DMS79 treated with DMSO at 0.1 percent for 48 hours (cell line): ENCODE measurements at places on chromosomes 11 and 22.
A peak's percentile ranks its signal among the peaks of the same experiment; 100 is the strongest.

DNA sequence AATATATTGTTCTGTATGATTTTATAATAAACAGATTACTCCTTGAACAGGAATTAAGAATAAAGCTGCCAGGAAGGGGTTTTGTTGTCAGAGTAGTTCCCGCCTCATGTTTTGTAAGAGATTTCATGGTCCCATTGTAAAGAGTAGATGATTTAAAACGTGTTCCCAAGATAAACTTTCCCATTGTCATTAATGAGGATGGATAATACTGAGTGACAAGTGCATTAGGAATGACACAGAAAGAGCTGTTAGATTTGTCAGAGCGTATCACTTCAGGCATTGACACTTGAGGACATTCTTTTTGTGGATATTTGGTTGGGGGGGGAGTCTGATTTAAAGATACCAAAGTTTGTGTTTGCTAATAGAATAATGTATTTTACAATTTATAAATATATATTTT, 147.0 kb downstream of the PAX6 start:
- DNase-seq: no peak

DNA sequence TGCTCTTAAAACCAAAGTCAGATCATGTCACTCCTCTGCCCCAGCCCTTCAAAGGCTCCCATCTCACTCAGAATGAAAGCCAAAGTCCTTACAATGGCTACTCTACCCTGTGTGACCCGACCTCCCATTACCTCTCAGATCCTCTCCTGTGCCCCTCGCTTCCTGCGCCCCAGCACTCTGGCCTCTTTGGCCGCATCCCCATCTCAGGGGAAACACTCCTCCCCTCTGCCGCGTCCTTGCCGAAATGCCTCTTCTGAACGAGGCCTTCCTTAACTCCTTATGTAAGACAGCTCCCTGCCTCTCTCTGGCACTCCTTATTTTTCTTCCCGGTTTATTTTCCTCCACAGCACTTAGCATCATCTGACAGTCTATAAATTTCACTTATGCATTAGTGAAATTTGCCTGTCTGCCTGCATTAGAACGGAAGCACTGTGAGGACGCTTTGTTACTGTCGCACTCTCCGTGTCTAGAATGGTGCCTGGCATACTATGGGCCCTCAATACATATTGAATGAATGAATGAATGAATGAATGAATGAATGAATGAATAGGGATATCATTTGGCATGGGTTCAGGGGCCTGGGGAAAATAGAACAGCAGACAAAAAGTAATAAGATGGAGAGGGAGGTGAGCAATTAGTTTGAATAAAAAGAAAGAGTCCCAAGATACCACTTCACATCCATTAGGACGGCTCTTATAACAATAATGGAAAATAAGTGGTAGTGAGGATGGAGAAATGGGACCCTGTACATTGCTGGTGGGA, 137.8 kb downstream of the CEP164 start:
- DNase-seq: peak; percentile 99

GRCh38 chr22:44760476-44760875, 8.1 kb downstream of the ARHGAP8 start:
- DNase-seq: no peak

DNA sequence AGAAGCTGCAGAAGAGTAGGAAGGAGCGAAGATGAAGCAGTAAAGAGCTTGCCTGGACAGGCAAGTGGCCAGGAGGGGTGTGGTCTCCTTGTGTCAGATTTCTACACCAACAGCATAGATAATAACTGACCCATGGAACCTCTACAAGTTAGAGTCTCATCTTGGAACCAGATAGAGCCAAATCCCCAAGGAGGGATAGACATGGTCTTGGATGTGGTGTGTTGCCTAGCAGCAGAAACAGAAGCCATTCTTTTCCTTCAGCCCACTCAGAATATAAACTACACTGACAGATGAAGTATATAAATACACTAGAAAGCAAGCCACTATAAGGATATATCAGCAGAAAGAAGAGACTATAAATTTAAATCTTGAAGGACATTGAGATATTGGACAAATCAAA, 4.3 kb upstream of the CARD16 start:
- no peak for DNase-seq

DNA sequence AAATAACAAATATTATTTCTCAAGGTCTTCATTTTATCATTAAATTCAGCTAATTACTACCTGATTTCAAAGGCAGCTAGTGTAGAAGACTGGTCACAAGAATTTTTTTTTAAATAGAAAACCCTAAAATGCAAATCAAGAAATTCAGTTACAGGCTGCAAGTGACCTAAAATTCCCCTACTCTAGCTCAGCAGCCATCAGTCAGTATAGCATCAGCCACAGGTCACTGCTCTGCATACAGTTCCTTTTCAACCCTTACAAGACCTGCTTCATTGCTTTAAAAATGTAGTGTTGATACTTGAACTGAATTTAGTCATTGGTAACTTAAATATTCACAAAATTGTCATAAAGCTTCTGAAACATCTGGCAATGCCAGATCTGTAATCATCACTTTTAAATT, 9.5 kb upstream of the B3GNT6 start:
- DNase-seq: no peak

DNA sequence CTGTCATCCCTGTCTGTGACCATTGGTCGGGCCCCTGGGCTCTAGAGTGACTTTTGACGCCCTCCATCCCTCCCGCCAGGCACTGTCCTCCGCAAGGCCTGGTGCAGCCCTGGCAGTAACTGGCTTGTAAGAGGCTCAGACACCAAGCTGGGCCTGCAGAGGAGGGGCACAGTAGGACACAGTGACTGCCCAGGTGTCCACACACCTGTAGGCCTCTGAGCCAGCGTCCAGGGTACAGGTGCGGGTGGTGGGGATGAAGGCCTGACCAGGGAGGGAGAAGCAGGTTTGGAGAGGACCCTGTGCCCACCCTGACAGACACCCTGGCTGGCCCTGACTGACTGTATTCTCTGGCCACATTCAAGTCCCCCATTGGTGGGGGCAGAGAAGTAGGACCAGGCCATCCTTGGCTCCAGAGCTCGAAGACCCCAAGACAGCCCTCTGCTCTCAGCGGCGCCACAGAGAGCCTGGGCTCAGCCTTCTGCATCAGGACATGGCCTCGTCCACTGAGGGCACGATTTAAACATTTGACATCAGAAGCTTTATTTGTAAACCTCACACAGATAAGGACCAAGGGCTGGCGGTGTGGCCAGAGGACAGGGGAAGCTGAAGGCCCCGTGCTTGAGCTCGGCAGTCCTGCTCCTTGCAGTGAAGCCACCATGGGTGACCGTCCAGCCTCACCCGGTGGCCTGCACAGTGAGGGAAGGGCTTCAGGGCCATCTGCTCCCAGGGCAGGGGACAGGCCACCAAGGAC, 31.4 kb downstream of the PPIL2 start:
- DNase-seq: no peak

GRCh38 chr22:27299181-27300085, 502.1 kb downstream of the MN1 start:
- DNase-seq: no peak

- no peak for DNase-seq
Observed at GRCh38 chr22:46103664-46104063, 46.7 kb upstream of the PPARA start.

DNA sequence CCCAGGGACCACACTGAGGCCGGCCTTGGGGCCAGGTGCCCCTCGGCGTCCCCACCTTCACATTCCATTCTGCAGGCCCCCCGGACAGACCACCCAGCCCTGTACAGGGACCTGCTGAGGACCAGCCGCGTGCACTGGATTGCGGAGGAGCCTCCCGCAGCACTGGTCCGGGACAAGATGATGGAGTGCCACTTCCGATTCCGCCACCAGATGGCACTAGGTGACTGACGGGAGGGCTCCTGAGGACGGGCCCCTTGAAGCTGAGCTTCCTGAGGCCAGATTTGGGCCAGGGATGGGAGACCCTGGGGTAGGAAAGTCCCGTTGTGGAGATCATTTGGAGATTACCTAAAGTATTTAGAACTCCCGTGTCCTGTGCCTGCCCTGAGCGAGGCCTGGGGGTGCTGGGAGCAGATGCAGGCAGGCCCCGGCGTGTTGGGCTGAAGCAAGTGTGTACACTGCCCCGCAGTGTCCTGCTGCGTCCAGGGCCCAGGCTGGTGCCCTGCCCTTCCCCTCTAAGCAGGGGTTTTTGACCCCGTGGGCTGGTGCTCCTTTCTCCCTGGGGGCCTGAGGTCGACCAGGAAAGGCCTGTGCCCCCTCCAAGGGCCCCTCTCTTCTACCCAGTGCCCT, 20.0 kb downstream of the TRMU start:
- peak; percentile 20 for DNase-seq

- no peak for DNase-seq
Observed at GRCh38 chr11:61707574-61707973, 27.4 kb downstream of the DAGLA start.

DNA sequence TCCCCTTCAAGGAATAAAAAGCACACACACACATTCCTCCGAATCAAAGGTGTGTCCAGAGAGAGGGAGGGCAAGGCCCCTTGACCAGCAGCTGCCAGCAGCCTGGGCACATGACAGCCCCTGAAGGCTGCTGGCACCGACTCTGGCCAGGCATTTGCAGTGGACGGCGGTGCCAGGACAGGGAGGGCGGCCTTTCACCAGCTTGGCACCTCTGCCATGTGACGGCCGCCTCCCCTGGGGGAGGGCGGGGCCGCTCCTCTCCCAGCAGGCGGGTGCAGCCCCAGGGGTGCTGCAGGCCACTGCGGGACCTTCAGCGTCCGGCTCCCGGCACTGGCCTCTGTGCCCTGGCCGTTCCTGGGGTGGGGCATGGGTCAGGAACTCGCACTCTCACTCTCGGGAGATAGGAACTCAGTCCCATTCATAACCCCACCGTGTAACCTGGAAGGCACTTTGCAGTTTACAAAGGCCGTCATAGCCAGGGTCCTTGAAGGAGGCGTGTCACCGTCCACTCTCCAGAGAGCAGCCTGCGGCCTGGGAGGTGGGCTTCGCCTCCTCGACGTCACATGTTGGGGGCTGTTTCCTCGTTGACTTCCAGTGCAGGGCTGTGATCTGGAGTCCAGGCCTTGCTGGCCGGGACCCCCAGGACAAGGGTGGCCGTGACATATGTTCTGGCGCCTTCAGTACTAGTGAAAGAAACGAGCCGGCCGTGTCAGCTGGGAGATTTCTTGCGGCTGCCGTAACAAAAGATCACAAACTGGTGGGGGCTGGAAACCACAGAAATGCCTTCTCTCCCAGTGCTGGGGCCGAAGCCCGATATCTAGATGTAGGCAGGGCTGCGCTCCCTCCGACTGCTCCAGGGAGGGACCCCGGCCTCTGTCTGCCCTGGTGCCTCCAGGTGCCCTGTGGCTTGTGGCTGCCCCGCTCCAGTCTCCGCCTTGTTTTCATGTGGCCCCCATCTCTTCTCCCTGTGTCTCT, 39.9 kb upstream of the SMIM38 start:
- no peak for DNase-seq

DNA sequence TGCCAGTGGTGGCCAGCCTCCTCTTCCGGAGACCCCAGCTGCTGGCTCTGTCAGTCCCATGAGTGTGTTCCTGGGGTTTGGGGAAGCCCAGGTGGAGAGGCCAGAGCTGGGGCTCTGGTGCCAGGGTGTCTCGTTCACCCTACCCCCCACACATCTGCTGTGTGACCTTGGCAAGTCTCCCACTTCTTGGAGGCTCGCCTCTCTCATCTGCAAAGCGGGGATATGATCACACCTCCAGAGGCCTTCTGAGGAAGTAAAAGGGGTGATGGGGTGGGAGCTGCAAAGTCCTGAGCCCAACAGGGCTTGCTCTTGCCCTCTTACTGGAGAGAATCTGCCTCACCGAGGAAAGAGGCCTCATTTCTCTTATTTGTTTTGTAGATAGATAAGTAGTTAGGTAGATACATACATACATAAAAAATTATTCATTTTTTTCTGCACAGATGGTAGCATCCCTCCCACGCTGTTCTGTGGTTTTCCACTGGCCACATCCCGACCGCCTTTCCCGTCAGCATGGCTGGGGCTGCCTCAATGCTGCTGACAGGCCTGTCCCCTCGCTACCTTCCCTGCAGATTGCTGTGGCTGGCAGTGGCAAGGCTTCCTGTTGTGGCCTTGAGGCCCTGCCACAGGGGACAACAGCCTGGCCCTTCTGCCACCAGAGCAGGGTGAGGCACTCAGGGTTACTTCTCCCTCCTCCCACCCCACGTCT, 23.9 kb downstream of the MYO7A start:
- peak; percentile 53 for DNase-seq

- DNase-seq: no peak
Observed at GRCh38 chr11:65906602-65907001, 6.4 kb upstream of the FOSL1 start.

GRCh38 chr22:35306350-35306967, 6.8 kb downstream of the TOM1 start:
- DNase-seq: no peak

- no peak for DNase-seq
Observed at GRCh38 chr11:62896049-62896448, 15.4 kb downstream of the SLC3A2 start.

DNA sequence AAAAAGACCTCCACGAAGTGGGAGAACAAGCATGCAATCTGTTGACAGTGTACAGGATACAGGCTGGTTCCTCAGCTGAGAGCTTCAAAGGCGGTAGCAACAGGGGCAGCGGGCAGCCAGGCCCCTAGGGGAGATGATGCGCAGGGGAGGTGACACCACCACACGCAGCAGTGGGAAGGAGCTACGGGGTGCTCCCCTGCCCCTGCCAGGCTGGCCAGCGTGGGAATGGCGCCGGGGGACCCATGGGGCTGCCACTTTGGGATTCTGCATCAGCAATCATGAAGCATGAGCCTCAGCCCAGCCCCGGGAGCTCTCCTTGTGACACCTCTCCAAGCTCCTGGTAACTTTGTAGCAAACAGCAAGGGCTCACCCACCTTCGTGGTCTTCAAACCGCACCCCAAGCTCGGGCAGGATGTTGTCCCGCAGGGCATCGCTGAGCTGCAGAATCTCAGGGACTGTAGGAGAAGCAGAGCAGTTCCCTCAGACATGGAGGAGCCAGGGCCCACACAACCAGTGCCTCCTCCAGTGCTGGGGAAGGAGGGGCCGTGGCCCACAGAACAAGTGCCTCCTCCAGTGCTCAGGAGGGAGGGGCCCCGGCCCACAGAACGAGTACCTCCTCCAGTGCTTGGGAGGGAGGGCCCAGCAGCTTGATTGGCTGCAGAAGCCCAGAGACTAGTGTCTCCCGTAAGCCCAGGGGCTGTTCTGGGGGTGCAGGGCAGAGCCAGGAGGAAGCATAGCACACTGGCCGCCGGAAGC, 14.6 kb upstream of the NAP1L4 start:
- no peak for DNase-seq

GRCh38 chr11:91872243-91872642, 352.4 kb upstream of the FAT3 start:
- no peak for DNase-seq

DNA sequence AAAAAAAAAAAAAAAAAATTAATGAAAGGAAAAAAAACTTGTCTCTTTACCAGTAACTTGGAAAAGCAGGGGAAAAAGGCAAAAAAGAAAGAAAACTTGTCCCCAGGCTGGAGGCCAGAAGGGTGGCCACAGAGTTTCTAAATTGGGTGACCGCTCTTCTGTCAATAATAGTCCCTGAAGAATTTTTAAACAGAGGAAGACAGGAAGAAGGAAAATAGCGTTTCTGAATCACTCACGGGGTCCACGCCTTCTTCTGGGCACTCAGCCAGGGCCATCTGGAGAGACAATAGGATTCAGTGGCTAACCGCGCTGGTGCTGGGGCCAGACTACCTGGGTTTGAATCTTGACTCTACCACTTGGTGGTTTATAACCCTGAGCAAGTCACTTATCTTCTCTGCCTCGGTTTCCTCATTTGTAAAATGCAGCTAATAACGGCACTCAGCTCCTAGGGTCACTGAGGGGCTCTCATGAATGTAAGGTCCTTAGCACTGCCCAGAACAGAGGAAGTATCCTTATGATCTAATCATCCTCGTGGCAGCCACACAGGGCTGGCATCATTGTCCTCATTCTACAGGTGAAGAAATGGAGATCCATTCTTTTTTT, 7.0 kb downstream of the C11orf86 start:
- DNase-seq: peak; percentile 94
